Calu3 (cell line): ENCODE measurements at places on chromosomes 1 and 21. TPM values are rescaled to one million over a fixed set of nuclear protein-coding genes. Genes with fewer than 3 reads are reported as not detected.

The TMPRSS15 gene
- not detected in 2 replicates for total RNA-seq

The ADCY10 gene
- 0.31 and 0.91 TPM in 2 replicates for total RNA-seq

The CGN gene
- 113 and 131 TPM in 2 replicates for total RNA-seq

The PTGFRN gene
- 29.4 and 44.6 TPM in 2 replicates for total RNA-seq

The SLC45A1 gene
- 0.73 TPM in 2 replicates for total RNA-seq
